T-cell (primary cell): ENCODE measurements at places on chromosomes 7 and 10. TPM values are rescaled to one million over a fixed set of nuclear protein-coding genes. Genes with fewer than 3 reads are reported as not detected.

The AGAP3 gene
- total RNA-seq: 67.3 TPM

The TMEM26 gene
- not detected for total RNA-seq

The NODAL gene
- total RNA-seq: not detected

The TLL2 gene
- not detected for total RNA-seq

The PRSS1 gene
- 16.0 TPM for total RNA-seq

The SFR1 gene
- total RNA-seq: 9.0 TPM

The NACAD gene
- 1.6 TPM for total RNA-seq

The C7orf57 gene
- 2.0 TPM for total RNA-seq

The ANK3 gene
- total RNA-seq: 47.3 TPM

The MOGAT3 gene
- total RNA-seq: not detected

The HTR7 gene
- not detected for total RNA-seq

The UPK3B gene
- 6.0 TPM for total RNA-seq

The SPAM1 gene
- total RNA-seq: not detected

The ODAD2 gene
- total RNA-seq: not detected

The MIOS gene
- 28.0 TPM for total RNA-seq

The CREM gene
- total RNA-seq: 26.0 TPM

The AGAP4 gene
- 37.1 TPM for total RNA-seq

The PDZD7 gene
- 1.7 TPM for total RNA-seq

The FOXL3 gene
- total RNA-seq: not detected

The HOXA3 gene
- 1.4 TPM for total RNA-seq

The CCL26 gene
- total RNA-seq: not detected

The NAPEPLD gene
- 5.4 TPM for total RNA-seq

The HPS6 gene
- 26.7 TPM for total RNA-seq

The STEAP1B gene
- total RNA-seq: 0.33 TPM

The C10orf67 gene
- not detected for total RNA-seq

The NANOS1 gene
- total RNA-seq: 0.38 TPM

The CLRN3 gene
- total RNA-seq: not detected

The AKR1D1 gene
- total RNA-seq: not detected

The OPN4 gene
- total RNA-seq: not detected

The LRRC17 gene
- 0.23 TPM for total RNA-seq

The SLC26A5 gene
- total RNA-seq: 0.23 TPM

The SMC3 gene
- 39.2 TPM for total RNA-seq

The OR6B1 gene
- total RNA-seq: not detected

The CHAT gene
- total RNA-seq: not detected

The VAX1 gene
- total RNA-seq: not detected
